ENCODE measurements at places on chromosomes 13 and 19.

GRCh38 chr19:41089959-41090358 is 1.7 kb downstream of the CYP2A13 start:
- no peak for DNase-seq

- no peak for DNase-seq
These were observed 67.9 kb upstream of the FRY start for GRCh38 chr13:31963631-31964030.

- DNase-seq = no peak
These were observed 2.4 kb downstream of the ALOX5AP start for GRCh38 chr13:30737511-30738337.

GRCh38 chr19:35045667-35046300 is 4.3 kb downstream of the HPN start:
- no peak for DNase-seq

- no peak for DNase-seq
These were observed 38.7 kb upstream of the FLT1 start for GRCh38 chr13:28533441-28534166.

DNA sequence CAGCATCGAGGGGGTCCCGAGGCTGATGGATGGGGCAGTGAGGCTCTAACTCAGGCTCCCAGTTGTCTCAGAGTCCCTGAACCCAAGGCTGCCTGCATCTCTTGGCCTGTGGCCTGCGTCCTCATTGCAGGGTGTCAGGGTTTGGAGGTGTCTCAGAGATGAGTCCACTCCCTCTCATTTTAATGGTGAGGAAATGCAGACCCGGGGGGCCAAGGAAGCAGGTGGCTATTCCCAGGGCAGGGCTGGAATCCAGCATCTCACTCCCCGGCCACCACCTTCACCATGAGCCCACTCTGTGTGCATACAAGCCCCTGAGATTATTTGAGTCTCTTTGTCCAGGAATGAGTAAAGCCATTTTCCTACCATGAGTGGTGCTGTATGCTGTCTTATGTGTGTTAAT is 21.4 kb downstream of the TEX29 start:
- DNase-seq = no peak

GRCh38 chr19:53193535-53194222 is 521 bp upstream of the ZNF665 start:
- no peak for DNase-seq

DNA sequence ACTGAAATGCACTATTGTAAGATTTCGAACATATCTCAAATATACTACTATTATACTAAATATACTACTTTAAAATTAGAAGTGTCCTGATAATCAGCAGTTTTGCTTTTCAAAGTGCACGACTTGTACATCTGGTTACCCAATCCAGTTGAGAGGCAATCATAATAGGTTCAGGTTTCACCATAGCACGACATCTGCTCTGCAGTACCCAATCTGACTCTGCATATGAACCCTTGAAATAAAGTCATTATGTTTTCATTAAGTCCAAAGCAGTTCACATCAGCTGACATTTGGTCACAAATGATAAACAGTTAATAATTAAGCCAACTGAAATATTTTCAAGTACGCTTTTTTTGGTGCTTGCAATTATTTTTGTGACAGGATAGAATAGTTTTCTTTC is 90.6 kb downstream of the PCDH9 start:
- no peak for DNase-seq

GRCh38 chr19:58396691-58397532 is 1.5 kb downstream of the RNF225 start:
- no peak for DNase-seq

DNA sequence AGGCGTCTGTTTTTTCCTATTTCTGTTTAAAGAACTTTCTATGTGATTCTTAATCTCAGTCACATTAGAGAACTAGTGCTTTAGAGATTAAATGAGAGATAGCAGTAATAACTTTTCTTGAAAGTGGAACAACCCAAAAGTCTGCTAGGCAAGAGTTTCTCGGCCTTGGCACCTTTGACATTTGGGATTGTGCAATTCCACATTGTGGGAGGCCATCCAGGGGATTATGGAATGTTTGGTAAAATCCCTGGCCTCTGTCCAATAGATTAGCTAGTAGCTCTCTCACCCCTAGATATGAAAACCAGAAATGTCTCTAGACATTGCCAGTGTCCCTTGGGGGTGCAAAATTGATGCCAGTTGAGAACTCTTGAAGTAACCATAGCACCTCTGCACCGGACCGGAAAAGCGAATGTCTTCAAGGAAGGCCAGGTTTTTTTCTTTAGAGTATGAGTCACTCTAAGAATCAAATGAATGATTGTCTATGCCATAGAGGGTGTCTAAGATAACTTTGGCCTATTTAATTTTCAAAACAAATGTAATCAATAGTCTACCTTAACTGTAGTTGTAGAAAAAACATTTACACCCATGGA is 45.0 kb upstream of the IL17D start:
- DNase-seq = no peak
